ENCODE measurements at places on chromosomes 5 and 9. TPM values are rescaled to one million over a fixed set of nuclear protein-coding genes. Genes with fewer than 3 reads are reported as not detected.
A peak's percentile ranks its signal among the peaks of the same experiment; 100 is the strongest.

DNA sequence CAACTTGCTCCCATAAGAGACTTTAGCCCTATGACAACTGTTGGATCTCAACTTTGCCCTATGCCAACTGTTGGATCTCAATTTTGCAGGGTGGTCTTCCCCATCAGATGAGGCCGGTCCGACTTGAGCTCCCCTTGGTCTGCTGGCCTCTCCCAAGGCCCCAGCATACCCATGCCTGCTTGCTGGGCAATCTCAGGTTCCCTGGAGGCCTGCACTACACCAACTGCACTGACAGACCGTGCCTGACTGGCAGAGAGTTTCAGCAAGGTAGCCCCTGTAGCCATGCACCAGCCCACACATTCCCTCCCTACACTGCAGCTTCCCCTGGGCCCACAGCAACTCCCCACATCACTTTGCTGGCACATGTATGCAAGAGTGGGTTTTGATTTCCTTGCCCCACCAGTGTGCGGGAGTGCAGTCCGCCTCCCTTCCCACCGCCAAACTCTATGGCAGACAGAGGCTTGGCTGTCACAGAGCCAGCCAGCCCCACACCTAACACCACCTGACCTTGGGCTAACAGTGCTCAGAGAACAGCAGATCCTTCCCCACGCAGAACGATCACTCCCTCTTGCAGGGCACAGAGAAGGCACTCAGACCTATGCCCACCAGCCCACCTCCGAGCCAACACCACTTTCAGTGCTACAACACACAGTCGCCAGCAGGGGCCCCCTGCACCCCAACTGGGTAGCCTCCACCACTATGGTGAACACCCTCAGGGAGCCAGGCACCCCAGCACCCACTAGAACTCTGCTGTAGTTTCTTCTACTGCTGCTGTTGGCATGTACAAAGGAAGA is 279.9 kb upstream of the COX7C start:
- H3K4me3 ChIP-seq = no peak overlapping the region
- no peak overlapping the region for H3K27ac ChIP-seq
- no peaks in the 10 kb centered on the region for H3K4me1 ChIP-seq
- H3K27me3 ChIP-seq = no peaks in the 10 kb centered on the region

- H3K27ac ChIP-seq = no peak overlapping the region
- no peaks in the 10 kb centered on the region for H3K36me3 ChIP-seq
- H3K27me3 ChIP-seq = no peaks in the 10 kb centered on the region
- H3K4me3 ChIP-seq = no peak overlapping the region
- no peak for DNase-seq
- no peaks in the 10 kb centered on the region for H3K4me1 ChIP-seq
Measured at GRCh38 chr5:125610892-125611291, 812.3 kb upstream of the GRAMD2B start.

- H3K4me3 ChIP-seq = no peak overlapping the region
- no peak overlapping the region for H3K27ac ChIP-seq
- no peak for DNase-seq
- H3K27me3 ChIP-seq = no peaks in the 10 kb centered on the region
Measured at GRCh38 chr5:58116346-58116745, 343.5 kb downstream of the PLK2 start.

DNA sequence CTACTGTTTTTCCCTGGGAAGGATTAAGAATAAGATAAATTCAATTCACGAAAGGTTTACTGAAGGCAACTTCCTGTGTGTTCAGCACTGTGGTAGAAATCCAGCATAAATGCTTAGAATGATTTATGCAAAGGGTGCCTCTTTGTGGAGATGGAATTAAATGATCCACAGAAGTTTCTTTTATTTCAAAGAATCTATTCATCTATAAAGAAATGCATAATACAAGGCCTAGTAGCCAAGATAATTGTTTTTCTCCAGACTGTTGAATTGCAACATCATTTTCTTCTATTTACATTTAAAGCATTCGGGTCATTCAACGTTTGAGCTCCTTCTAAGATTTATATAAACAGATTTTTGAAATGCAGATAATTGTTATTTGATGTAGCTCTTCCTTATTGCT is 138.8 kb upstream of the NFIL3 start:
- no peak overlapping the region for H3K4me3 ChIP-seq
- H3K27me3 ChIP-seq = no peaks in the 10 kb centered on the region
- no peaks in the 10 kb centered on the region for H3K36me3 ChIP-seq
- no peak for DNase-seq

Gene SCGB3A1
- not detected for total RNA-seq

Gene ZSWIM6
- 4.1 TPM for total RNA-seq

DNA sequence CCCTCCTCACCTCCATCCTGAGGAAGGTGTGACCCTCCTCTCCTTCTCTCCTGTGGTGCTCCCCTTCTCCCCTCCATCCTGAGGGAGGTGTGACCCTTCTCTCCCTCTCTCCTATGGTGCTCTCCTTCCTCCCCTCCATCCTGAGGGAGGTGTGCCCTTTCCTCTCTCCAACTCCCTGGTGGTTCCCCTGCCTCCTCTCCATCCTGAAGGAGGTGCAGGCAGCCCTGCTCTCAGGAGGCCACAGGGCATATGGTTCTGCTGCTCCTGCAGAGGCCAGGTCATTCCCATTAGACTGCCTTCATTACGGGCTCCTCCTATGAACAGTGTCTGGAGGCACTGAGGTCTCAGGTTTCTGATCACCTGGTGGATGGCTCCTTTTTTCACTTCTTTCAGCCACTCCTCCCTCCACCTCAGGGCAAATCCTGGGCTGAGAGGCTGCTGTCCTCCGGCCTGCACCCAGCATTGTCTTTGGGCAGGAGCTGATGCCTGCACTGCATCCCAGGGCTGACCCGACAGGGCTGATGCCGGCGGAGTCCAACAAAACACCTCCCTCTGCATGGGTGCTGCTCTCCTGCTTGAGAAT is 197.1 kb downstream of the MED10 start:
- H3K4me1 ChIP-seq = no peaks in the 10 kb centered on the region
- H3K4me3 ChIP-seq = no peak overlapping the region
- H3K27me3 ChIP-seq = no peaks in the 10 kb centered on the region
- H3K27ac ChIP-seq = no peak overlapping the region
- H3K36me3 ChIP-seq = no peaks in the 10 kb centered on the region

DNA sequence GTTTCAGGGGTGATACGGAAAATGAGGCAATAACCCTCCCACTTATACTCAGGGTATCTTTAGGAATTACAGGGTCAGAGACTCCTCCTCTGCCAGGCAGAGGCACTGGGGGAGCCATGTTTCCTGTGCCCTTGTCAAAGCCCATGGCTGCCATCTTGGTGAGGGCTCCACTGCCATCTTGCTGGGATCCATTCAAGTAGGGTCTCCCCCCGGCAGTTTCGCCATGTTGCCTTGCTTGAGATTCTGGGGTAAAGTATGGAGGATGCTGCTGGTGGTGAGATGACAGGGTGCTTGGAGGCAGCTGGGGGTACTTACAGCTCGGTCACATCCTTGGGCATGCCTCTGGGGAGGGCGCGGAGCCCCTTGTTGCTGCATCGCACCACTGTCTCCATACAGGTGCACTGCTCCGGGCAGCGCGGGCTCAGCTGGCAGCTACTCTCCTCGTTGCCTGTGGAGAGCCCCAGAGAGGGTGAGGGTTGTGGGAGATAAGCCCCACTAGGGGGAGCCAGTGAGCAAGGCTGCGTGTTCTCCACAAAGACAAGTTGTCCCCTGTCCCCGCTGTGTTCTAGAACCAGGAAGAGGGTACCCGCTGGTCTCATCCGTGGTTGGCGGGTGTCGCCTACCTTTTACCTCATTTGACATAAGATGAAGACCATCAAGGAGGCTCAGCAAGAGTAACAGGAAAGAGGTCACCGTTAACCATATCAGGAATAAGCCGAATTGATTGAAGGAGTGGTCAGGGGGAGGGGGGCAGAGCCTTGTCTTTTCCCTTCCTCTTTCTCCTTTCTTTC is 169.0 kb upstream of the PANK3 start:
- H3K4me3 ChIP-seq = no peak overlapping the region
- H3K27me3 ChIP-seq = no peaks in the 10 kb centered on the region
- H3K27ac ChIP-seq = no peak overlapping the region
- H3K4me1 ChIP-seq = no peaks in the 10 kb centered on the region

Gene ORM2
- not detected for total RNA-seq

DNA sequence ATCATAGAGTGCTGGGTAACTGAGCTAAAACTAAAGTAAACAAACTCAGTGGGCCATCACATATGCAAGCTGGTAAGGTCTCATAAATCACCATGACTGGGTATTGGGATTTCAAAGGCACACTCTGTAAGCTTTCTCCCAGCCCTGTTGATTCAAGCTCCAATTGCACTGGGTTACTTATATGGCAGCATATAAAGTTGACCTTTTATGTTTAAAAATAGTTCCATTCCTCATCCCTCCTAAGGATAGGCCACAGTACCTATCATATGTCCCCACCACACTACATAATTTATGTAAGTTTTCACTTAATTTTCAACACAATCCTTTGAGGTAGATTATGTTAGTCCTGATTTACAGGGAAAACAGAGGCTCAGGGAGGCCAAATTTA is 438.4 kb downstream of the RAB3C start:
- H3K27me3 ChIP-seq = no peaks in the 10 kb centered on the region
- no peak for DNase-seq
- no peak overlapping the region for H3K4me3 ChIP-seq

Gene PRDM9
- 0.14 TPM for total RNA-seq

DNA sequence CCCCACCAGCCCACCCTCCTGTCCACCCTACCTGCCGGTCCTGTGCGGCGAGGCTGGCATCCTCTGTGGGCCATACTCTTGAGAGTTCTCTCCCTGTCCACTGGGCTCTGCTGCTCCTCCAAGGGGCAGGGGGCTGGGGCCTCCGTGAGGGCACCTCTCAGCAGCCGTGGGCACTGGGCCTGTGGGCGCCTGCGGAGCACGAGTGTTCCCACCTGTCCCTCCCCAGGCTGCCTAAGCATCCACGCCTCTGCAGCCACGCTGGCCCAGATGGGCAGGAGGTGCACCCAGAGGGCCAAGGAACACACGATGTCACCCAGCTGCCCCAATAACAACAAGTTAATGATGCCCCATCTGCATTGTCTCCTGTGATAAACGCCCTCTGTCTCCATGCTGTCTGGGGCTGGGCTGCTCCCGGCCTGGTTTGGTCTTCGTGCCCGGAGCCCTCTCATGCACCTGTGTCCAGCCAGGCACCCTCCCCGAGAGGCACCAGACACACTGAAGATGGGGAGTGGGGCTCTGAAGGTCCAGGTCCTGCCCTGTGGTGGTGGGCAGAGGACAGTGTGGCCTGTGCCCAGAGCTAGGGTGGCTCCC is 114.5 kb downstream of the RXRA start:
- H3K27me3 ChIP-seq = no peaks in the 10 kb centered on the region
- H3K36me3 ChIP-seq = no peaks in the 10 kb centered on the region
- no peak for DNase-seq
- H3K4me3 ChIP-seq = no peak overlapping the region
- no peak overlapping the region for H3K27ac ChIP-seq

- no peaks in the 10 kb centered on the region for H3K36me3 ChIP-seq
- no peaks in the 10 kb centered on the region for H3K4me1 ChIP-seq
- H3K4me3 ChIP-seq = no peak overlapping the region
- no peak for DNase-seq
- no peaks in the 10 kb centered on the region for H3K27me3 ChIP-seq
- peak overlapping the region; percentile 62 for H3K27ac ChIP-seq
Measured at GRCh38 chr5:55319491-55319890, 11.7 kb downstream of the MTREX start.

Measured in uterus (tissue), 4 donors.